ENCODE measurements at places on chromosomes 11 and 22.

GRCh38 chr11:67592880-67593564, 9.4 kb downstream of the GSTP1 start:
- DNase-seq: no peak

GRCh38 chr11:88886796-88887195, 179.0 kb downstream of the GRM5 start:
- peak; percentile 39 for DNase-seq

DNA sequence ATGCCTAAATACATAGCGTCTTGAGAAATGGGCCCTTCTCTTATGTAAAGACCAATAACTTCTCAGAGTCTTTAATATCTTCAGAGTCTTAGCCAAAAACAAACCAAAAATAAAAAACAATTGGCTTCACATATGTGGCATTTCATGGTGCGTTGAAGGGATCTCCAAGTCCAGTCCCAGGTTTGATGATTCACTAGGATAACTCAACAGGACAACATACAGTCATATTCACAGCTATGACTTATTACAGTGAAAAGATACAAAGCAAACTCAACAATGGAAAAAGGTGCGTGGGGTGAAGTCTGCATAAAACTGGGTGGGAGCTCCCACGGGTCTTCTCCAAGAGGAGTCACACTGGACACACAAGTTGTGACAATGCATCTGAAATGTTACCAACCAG, 12.6 kb downstream of the SYTL2 start:
- DNase-seq: no peak

DNA sequence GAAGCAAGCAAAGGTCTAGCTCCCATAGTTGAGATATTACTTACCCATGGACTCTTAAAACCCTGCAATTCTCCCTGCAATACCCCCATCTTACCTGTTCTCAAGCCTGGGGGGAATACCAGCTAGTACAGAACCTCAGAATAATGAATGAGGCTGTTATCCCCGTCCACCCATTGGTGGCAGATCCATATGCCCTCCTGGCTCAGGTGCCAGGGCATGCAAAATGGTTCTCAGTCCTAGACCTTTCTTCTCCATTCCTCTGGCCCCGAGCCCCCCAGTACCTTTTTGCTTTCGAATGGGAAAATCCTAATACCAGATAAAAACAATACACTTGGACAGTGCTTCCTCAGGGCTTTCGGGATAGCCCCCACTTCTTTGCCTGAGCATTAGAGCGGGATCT, 86.4 kb downstream of the PIWIL4 start:
- DNase-seq: no peak

- no peak for DNase-seq
Measured at GRCh38 chr11:12074529-12075195, 35.7 kb upstream of the MICAL2 start.

DNA sequence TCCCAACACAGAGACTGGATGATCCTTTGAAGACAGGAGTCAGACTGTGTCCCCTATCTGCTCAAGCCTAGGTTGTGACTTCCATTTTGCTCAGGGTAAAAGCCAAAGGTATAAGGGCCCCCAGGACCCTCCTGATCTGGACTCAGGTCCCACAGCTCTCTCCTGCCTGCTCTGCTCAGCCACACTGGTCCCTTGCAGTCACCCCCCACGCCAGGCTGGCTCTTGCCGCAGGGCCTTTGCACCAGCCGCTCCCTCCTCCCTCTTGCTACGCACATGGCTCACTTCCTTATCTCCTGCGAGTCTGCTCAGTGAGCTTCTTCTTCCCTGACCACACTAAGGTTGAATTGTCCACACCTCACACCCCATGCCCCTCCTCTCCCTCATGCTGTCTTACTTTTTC, 28.4 kb upstream of the CACNG2 start:
- no peak for DNase-seq

All from activated CD4-positive, alpha-beta T cell treated with anti-CD3 and anti-CD28 coated beads for 48 hours (primary cell).